ENCODE measurements at places on chromosomes 5 and 9.

GRCh38 chr5:135386886-135387628 lies 12.0 kb downstream of the MACROH2A1 start:
- peak; percentile 92 for DNase-seq

DNA sequence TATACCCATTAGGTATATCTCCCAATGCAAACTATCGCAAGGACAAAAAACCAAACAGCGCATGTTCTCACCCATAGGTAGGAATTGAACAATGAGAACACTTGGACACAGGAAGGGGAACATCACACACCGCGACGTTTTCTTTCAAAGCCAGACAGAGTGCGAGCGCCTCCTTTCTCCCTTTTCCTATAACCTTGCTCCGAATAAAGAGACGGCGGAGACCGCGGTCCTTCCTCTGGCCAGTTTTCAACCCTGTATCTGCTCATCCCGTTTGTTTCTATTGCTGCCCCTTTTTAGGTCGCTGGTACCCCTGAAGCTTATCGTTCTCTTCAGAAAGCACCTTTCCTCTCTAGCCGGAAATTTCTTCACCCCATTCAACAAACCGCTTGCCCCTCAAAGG lies 1.3 kb downstream of the LVRN start:
- peak; percentile 22 for DNase-seq

- no peak for DNase-seq
Observed at GRCh38 chr9:127550751-127551150, 61.3 kb upstream of the STXBP1 start.

- no peak for DNase-seq
Observed at GRCh38 chr9:74921737-74922136, 31.0 kb downstream of the C9orf40 start.

GRCh38 chr9:75876999-75877640 lies 13.4 kb upstream of the PCSK5 start:
- DNase-seq, result no peak

GRCh38 chr9:138101444-138102234 lies 224.1 kb downstream of the CACNA1B start:
- no peak for DNase-seq

DNA sequence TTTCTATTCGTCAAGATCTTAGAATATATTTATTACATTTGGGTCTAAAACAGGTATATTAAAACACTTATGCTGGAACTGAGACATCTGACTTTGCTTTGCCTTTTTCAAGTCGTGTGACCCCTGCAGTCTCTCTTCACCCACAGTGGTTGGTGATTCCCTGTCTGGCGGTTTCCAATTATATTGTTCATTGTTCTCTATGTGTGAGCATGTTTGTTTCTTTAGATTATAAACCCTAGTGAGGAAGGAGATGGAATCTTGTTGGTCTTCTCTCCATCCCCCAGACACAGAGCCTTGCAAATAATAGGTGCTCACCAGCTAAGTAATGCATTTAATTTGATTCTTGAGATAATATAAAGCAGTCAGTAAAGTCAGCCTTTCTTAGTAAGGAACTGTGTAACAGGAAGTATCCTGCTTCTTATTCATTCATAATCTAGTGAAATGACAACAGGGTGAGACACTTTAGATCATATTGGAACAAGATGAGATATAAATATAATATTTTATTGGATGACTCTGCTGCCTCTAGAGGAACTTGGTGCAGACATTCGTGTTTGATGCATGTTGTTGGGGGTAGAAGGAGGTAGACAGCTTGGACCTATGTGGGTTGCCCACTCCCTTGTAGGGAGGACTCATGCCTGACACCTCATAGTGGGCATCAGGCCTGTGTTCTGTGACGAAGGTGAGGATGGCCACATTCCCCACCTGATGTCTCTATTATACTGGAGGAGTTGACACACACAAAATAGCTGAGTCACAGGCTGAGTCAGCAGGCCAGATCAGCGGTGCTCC lies 88.1 kb downstream of the FGF1 start:
- DNase-seq, result peak; percentile 75

DNA sequence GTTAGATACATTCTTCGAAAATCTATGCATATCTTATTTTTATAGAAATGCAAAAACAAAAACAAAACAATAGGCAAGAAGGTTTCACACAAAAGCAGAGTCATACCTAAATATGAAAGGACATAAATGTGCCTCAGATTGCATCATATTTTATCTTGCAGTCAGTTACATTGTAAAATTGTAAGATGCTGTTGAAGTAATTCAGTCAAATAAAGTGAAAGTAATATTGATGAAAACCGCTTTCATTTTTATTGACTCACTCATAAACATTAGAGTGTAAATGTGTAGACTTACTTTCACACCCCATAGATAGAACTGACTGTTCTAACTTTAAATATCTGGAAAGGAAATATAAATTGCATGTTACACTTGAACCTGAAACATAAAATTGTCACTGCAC lies 931.5 kb upstream of the NUDT12 start:
- DNase-seq, result no peak

DNA sequence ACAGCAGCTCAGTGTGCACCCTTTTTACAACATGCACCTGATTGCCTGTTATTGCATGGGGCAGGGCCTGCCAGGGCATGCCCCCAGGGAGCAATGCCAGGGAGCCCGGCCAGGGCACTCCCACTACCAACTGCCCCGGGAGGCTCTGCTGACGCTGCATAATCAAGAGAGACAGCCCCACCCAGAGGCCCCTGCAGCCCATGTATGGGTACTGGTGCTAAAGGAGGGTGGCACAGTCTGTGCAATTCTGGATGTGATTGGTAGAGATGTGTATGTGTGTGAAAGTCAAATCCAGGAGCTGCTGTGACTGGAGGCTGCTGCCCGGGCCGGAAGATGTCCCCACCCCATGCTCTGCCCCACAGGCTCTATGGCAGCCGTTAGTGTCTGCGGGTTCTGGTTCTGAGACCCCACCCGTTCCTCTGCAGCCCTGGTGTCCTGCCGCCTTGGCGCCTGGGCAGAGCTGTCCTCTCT lies 3.9 kb upstream of the NEURL1B start:
- DNase-seq, result no peak

GRCh38 chr9:98960409-98960808 lies 16.7 kb downstream of the COL15A1 start:
- no peak for DNase-seq

- no peak for DNase-seq
Observed at GRCh38 chr9:94746541-94747370, 20.3 kb downstream of the AOPEP start.
